Islet precursor cell (in vitro differentiated cells): ENCODE measurements at places on chromosomes 1 and 21.

DNA sequence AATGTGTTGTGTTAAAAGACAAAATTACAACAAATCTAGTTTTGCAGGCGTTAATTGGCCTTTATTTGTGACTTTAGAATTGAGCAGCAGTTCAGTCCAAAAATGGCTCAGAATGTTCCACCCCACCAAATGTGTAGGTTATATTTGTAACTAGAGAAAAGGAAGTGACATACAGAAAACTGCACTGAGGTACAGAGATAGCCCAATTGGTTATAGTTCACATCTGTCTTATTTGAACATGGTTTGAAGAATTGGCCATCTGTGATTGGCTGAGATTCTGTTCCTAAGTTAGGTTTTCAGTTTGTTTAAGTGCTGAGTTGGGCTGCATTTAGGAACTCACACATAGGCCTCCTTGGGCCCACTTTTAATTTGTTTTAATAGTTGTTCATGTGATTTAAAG is 12.0 kb upstream of the FMO2 start:
- DNase-seq, result no peak

GRCh38 chr21:42091899-42092508 is 20.9 kb downstream of the UMODL1 start:
- DNase-seq, result no peak

DNA sequence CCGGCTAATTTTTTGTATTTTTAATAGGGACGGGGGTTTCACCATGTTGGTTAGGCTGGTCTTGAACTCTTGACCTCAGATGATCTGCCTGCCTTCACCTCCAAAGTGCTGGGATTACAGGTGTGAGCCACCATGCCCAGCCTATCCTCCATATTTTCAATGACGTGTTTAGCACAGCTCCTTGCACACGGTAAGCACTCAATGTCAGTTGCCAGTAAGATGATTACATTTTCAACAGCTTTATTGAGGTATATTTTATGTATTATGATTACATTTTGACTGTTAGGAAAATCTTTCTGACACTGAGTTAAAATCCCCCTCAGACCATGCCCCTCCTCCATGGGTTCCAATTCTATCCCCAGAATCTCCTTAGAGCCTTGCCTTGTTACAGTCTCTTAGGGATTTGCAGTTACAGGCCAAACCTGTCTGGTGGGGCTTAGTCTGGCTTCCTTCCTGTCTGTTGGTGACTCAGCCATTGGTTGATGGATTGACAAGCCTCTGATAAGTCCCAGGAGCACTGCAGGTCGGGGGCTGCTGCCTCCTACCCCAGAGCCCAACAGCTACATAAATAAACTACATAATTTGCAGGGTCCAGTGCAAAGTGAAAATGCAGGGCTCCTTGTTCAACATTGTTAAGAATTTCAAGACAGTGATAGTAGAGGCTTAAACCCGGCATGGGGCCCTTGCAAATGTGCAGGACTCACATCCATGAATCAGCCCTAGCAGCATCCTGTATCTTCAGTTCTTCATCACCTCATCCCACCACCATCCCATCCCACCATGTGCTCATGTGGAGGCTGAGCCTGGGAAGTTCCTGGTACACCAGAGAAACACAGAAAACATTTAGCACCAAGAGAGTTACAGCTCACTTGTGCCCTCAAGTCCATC is 23.4 kb downstream of the COA7 start:
- peak; percentile 98 for DNase-seq

DNA sequence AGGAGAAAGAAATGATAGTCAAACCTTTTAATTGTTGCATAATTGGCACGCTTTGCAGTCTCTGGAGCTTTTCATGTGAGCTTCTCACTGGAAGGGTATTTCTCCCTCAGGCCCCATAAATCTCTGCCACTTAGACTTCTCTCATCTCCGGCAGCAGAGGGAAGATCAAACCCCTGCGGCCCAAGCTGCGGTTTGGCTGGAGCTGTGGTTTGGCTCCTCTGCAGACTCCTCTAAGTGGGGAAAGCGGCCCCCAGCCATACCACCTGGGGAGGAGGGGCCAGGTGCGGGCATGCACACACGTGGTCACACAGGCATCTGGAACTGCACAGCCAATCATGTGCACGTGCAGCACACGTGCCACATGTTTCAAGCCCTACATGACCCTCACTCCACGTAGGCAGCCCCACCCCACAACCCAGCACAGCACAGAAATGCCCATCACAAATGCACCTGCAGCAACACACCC is 58.3 kb downstream of the UBE2T start:
- DNase-seq, result peak; percentile 89

DNA sequence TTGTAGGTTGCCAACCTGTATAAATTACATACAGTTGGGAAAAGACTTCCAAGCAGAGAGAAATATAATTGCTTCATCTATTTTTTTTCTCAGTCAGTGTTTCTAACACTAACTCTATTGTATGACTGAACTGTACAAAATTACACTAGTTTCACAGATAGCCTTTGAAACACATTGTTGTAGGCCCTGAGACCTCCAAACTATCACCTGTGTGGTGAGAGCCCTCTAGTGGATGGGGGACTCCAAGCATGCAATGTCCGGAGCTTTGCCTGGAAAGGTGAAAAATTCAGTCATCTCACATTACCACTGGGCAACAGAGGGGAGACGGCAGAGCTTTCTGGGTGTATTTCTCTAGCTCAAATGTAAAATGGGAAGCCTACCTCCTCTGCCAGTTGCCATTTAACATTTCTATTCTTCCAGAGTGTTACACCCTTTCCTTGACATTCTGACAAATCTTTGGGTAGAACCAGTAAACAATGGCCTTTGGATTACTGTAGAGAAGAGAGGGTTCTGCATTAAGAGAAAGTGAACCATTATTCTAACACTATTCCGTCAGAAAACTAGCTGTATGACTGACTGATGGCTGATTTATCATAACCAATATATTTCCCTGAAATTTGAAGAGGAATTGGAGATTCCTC is 212.2 kb downstream of the LYPLAL1 start:
- peak; percentile 75 for DNase-seq

DNA sequence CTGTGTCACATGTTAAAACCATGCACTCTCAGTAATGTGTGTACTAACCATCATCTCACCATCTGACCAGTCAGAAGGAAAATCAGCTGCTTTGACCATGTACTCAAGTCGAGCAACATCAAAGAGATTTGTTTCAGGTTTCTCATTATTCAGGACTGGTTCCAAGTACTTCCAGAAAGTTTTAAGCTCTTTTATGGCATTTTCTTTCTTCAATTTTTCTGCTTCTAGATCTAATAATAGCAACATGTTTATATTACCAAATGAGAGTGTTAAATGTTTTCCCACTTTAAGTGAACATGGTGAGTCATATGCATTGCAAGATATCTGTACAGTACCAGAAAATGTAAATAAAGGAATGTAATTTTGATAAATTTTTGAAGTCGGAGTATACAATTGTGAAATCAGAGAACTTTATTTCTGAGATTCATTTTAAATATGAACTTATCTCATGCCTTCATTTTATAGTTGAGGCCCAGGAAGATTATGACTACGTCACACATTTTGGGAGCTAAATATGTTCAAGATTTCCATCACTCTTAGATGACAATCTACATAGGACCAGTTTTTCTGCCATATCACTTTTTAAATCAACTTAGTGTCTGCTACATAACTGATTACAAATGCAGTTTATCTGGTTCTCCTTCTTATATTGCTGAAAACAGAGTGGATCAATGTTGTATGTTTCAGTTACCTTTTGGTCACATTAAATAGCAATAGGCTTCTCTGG is 87.2 kb downstream of the SPAG17 start:
- DNase-seq, result no peak

GRCh38 chr1:98388441-98388840 is 273.1 kb upstream of the SNX7 start:
- no peak for DNase-seq

DNA sequence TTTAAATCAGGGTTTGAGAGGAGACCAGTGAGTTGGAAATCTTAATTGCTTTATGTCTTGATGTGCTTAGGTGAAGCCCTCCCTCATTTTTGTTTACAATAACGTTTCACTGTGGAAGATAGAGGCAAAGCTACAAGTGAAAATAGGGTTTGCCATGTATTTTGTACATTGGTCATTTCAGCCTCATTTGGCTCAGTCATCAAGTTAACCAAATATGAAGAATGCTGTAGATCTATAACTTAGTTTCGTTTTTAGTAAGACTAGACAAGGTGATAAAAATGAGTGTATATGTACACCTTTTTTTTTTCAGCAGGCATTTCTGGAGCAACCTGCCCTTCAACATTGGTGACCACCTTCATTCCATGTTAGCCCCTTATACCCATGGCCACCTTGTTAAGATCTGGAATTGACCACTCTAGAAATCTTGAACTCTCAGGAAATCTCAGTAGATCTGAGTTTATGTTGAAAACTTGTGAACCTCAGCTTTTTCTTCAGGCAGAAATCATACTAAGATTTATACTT is 2.9 kb downstream of the NFYC start:
- no peak for DNase-seq

- no peak for DNase-seq
Measured at GRCh38 chr1:15749399-15750291, 7.3 kb downstream of the TMEM82 start.

- DNase-seq, result no peak
Measured at GRCh38 chr21:42539931-42540343, 26.3 kb downstream of the SLC37A1 start.

DNA sequence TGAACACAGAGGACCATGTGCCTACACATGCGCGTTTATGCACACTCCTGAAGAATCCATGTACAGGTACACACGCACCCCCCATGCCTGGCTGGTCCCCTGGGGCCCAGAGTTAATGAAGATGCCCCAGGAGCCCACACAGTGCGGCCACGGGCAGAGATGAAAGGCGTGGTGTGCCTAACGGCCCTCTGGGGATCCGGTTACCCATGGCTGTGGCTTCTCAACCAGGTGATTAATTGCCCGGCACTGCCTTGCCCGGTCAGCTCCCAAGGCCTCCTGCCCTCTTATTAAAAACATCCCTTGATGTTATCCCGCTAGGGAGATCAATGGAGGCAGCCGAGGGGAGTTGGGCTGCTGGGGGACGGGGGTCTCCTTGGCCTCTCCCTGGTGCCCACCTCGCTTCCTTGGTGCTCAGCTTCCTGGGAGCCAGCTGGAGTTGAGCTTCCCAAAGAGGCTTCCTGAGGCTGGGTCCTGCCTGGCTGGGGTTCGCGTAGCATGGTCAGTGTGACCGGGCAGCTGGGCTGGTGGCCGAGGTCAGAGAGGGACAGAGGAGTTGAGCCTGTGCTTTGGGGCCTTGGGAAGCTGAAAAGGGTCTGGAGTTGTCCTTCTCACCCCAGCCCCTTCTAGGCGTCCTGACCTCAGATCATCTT is 75.0 kb upstream of the WNT4 start:
- DNase-seq, result peak; percentile 40

DNA sequence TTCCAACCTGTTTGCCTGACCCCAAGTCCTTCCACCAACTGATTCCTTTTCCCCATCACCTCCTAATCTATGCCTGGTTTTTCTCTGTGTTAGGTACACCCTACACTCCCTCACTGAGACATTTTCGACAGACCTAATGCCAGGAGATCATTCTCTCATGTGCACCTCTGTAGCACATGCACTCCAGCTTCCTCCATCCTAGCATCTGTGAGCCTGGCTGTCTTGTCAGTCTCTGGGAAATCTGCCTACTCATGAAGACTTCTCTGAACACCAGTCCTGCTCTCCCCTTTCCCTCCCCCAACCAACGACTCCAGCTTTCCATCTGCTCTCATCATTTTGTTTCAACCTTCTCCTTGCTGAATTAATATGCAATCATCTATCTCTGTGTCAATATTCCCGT is 987 bp downstream of the MED8 start:
- DNase-seq, result no peak

DNA sequence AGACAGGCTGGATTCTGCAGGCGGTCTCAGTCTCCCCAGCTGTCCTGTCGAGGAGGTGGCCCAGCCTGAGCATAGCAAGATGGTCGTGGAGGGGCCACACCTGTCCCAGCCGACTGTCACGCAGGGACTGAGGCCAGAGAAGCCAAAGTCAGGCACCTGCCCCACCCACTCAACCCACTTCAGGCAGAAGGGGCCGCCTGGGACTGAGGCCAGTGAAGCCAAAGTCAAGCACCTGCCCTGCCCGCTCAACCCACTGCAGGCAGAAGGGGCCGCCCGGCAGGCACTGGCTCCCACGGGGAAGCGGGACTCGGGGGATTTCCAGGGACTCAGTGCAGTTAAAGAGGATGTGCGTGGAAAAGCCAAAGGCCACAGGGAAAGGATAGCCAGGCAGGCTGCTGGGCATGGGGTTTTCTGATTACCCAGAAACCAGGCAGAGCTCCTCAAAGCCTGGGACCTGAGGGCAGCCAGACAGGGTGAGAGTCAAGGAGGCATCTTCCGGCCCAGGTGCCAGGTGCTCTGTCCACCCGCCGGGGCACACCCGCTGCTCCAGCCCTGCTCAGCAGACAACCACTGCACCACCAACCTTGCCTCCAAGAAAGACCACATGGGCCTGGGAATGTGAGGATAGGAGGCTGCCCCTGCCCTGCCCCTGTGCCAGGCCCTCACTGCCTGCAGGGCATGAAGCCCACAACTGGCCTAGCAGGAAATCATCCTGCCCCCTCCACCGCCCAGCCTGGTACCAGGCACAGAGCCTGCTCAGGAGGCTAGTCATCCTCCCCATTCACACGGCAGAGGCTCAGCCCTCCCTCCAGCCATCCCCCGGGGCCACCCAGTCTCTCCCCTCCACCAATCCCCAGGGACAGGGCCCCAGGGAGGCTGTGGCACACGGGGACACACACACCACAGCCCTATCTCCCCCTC is 41.0 kb downstream of the MEGF6 start:
- DNase-seq, result no peak

- DNase-seq, result no peak
Measured at GRCh38 chr21:45454926-45455673, 50.1 kb downstream of the COL18A1 start.

GRCh38 chr1:165871311-165872067 is 44.1 kb downstream of the UCK2 start:
- DNase-seq, result no peak

GRCh38 chr1:21357161-21357560 is 66.9 kb upstream of the ECE1 start:
- no peak for DNase-seq

GRCh38 chr21:20998456-20998789 is 214 bp downstream of the NCAM2 start:
- DNase-seq, result no peak

GRCh38 chr1:34166191-34166624 is 1.2 kb upstream of the CSMD2 start:
- DNase-seq, result peak; percentile 70

DNA sequence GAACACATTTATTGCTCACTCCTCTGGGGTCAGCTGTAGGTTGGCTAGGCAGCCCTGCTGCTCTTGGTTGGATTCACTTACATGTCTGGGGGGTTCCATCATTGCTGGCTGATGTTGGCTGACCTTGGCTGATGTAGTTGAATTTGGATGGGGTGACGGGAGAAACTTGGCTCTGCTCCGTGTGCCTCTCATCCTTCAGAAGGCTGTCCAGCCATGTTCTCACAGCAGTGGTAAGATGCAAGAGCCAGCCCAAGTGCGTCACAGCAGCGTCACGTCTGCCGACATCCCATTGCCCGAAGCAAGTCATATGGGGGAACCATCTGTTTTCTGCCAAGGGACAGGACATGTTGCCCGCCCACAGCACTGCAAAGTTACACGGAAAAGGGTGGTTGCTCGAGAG is 613.5 kb downstream of the MATN1 start:
- DNase-seq, result no peak

GRCh38 chr21:45456584-45457160 is 51.7 kb downstream of the COL18A1 start:
- no peak for DNase-seq
